ENCODE measurements at places on chromosomes 12 and 14.

DNA sequence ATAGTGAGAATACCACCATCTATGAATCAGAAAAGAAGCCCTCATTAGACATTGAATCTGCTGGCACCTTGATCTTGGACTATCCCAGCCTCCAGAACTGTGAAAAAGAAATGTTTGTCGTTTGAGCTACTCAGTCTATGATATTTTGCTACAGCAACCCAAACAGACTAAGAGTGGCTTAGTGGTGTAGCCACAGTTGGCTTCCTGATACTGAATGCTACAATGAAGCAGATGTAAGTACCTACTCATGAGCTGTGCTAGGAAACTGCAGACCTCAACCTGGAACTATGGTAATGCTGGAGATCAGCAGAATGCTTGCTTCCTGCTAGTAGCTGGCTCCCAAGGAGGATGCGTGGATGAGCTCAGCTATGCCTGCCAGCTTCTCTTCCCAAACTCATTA, 268.6 kb upstream of the CRY1 start:
- no peak for DNase-seq

DNA sequence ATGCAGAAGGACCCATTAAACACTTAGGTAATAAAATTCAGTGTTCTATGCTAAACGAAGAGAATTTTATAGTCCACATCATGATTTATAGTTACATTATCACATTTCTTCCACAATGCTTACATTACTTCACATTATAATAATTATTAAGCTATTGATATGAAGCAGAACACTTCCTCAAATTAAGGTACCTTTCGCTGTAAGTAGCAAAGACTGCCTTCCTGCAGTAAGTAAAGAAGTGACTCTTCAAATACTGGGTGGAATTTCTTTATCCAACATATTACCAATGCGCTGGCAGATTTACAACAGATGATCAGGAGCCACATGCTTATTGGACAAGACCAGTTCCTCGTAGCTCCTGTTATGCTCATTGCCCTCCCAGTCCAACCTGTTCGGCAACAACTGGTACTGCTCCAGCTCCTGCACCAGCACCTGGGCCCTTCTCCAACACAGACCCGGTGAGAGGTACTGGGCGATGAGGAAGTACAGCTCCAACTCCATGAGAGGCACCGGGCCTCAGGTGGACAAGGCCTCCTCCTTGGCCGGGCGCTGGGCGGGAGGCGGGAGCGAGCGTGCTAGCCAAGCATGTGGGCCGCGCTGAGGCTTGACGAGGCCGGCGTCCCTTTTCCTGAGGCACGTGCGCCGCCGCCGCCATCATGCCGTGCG, 210.7 kb upstream of the ATP2B1 start:
- no peak for DNase-seq

DNA sequence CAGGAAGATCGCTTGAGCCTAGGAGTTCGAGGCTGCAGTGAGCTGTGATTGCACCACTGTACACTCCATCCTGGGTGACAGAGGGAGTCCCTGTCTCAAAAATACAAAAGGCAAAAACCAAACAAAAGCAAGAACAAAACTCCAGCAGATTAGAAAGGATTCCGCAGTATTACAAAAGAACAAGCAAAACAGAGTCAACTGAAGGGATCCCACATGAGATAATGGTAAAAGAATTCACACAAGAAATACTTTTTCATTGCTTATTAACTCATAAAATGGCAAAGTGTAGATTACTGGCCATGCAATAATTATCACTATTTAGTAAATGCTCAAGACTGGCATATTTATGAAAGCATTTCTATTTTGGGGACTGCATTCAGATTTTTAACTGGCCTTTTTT, 35.4 kb downstream of the BEST3 start:
- DNase-seq, result no peak

GRCh38 chr12:16421806-16422205, 74.4 kb downstream of the MGST1 start:
- DNase-seq, result no peak

DNA sequence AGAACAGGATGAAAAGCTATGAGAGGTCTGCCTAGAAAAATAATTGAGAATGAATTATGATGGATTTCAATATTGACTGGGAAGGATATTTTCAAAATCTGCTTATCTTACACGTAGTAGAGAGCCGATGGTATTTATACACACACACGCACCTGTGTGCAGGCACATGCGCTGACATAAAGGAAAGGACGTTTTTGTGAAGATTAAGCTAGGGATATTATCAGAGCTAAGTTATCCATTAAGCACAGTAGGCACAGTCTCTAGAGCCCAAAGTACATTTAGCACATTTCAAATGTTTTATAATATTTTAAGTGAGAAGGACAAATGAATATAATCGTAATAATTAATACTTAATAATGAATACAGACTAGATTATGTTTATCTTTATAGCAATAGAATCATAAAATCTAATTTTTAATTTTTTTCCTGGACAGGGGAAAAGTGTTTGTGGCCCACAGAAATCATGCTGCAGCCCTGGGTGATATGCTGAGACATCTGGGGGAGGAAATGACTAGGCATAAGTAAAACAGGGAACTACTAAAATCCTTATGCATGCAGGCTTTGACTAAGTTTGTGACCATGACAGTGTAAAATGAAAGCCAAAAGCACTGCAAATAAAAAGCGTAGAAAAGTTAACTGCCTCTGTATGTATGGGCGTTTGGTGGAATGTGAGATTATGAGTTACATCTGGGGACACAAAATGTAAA, 146.1 kb downstream of the KITLG start:
- DNase-seq, result no peak

GRCh38 chr14:35368139-35368460, 36.4 kb downstream of the NFKBIA start:
- DNase-seq, result no peak

DNA sequence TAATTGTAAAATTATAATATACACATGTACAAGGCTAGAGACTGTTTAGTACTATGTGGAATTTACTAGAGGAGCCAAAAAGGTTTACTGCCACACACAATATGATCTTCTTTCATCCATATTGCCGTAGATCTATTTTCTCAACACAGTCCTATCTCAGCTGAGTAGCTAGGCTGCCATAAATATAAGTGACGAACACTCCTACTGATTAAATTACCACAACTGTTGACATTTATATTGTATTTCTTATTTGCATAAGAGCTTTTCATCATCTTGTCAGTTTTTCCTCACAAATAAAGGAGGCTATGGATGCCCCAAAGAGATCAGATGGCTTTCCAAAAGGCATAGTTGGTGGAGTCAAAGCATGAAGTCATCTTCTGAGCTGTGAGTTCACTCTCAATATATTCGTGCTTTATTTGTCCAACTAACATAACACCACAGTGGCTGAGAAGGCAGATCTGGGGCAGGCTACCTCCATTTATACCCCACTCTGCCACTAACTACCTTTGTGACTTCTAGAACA, 78.6 kb downstream of the CCDC59 start:
- no peak for DNase-seq

GRCh38 chr14:63563370-63564026, 20.3 kb upstream of the PPP2R5E start:
- DNase-seq, result no peak

GRCh38 chr12:89622115-89622514, 86.5 kb downstream of the ATP2B1 start:
- no peak for DNase-seq

DNA sequence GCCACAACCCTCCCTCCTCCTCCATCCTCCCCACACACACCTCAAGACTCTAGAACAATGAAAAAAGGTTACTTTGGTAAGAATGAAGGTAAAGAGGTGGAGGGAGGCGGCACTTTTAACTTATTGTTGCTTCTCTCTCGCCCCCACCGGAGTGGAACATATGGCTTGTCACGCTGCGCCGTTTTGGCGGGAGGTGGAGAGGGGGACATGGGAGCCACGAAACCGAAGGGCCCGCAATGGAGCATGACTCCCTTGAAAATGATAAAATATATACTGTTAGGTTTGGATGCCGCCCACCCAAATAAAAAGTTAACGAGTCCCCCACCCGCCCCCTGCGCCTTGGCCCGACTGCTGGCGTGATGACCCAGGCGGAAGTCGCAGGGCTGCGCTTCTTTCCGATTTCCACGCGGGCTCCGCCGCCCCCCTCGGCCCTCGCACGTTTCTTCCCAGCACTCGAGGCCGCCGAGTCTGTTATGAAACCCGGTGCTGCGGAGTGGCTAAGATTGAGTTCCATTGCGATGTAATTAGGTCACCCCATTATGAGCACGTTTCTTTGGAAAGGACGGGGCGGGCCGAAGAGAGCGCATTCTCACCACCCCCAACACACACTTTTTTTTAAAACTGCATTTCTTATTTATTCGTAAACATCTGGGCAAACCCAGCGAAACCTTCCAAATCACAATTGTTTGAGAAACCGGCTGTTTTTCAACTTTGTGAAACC, 1.4 kb upstream of the ZFP36L1 start:
- peak; percentile 71 for DNase-seq

GRCh38 chr12:92810370-92810769, 107.6 kb downstream of the PLEKHG7 start:
- no peak for DNase-seq

GRCh38 chr14:42095155-42095554, 488.5 kb downstream of the LRFN5 start:
- no peak for DNase-seq

- no peak for DNase-seq
These were observed 209.1 kb downstream of the BCL11B start for GRCh38 chr14:99062772-99063418.

- no peak for DNase-seq
These were observed 59.1 kb upstream of the NAP1L1 start for GRCh38 chr12:76143343-76144244.

GRCh38 chr12:122981036-122981471, 573 bp downstream of the ARL6IP4 start:
- no peak for DNase-seq

DNA sequence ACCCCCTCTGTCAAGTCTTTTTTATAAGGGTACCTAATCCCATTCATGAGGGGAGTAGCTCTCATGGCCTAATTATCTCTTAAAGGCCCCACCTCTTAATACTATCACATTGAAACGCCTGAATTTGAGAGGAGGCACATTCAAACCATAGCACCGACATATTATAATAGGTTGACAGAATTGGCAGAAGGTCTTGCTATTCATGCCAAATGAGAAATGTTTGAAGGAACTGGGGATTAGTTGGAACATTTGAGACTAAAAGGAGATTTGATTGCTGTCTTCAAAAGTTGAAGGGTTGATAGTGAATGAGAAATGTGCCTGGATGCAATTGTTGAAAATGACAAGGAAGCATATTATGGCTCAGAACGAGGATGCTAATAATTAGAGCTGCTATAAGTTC, 331.1 kb downstream of the ATP23 start:
- DNase-seq, result no peak

- no peak for DNase-seq
These were observed 36.2 kb upstream of the KCNH3 start for GRCh38 chr12:49502590-49502989.

GRCh38 chr12:108575199-108575912, 13.0 kb downstream of the ISCU start:
- no peak for DNase-seq

DNA sequence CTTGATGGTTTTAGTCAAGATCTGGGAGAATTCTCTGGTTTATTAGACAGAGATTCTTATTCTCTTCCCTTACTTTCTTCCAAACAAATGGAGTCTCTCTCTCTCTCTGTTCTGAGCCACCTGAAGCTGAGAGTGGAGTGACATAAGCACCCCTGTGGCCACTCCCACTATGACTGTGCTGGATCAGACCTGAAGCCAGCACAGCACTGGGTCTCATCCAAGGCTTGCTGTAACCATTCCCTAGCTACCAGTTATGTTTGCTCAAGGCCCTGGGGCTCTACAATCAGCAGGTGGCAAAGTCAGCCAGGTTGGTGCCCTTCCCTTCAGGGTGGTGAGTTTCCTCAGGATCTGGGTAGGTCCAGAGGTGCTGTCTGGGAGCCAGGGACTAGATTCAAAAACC, 568.5 kb downstream of the AACS start:
- no peak for DNase-seq

DNA sequence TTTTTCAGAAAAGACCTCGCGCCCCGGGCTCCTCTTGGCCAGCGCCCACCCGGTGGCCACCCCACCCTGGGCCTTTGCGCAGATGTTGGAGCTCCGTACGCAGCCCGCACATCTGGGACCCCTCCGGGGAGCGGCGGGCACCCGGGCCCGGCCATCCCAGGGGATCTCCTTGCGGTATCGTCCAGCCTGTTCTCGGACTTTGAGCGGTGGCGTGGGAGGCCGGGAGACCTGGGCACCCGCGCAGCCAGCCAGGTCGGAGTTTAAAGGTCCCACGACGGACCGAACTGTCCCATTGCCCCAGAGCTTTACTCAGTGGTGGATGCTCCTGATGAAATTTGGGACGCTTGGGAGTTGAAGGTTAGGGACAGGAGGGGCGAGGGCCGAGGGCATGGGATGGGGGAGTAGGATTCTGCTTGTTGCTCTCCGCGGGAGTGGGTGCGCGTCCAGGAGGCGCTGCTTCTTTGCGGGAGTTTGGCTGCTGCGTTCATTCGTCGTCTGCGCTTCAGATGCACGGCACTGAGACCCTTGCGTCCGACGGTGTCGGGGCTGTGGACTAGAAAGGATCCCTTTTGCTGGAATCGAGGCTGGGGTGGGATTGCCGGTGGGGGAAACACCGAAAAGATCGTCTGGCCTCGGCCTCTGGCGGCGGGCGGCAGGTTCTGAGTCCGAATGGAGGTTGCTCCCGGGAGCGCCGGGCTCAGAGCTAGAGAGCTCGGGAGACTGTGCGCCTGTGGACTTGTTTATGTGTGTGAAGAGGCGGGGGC, 1.4 kb downstream of the NTF3 start:
- DNase-seq, result no peak

DNA sequence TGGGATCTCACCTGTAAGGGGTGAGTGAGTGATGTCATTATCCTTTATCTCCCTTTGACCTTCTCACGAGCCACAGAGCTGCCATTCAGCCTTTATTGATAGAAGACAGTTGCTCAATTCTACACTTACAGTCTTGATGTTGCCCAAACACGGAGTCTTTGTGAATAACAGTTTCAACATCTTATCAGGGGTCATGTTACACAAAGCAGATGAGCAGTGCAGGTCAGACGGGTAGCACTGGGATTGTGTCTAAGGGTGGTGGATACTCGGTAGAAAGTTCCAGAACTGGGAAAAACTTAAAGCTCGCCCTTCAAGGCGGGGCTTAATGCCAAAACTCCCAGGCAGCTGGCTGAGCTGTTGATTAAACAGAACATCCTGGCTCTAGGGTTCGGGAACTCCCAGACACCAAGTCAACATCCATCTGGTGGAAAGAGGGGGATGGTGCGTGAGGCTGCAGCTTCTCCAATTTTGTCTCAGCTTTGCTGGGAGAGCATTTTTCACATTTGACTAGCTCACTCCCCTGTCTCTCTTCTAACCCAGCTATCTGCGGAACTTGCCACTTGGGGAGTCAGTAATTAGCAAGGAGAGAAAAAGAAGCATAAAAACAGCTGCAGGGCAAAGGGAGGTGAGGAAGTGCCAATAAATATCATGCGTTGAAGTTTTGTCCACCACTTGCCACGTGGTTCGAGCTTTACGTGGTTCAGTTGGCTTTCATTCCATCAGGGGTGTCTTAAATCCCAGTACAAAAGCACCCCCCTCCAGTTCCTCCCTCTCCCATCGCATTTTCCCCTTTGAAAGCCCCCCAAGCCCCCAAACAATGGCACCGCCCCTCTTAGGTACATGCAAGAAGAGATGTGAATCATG, 31.0 kb downstream of the FOXN4 start:
- no peak for DNase-seq

- DNase-seq, result no peak
These were observed 41.0 kb upstream of the PYGL start for GRCh38 chr14:50985124-50985858.

GRCh38 chr12:32661706-32662105, 17.4 kb upstream of the DNM1L start:
- no peak for DNase-seq

All from stimulated activated CD4-positive, alpha-beta T cell treated with anti-CD3 and anti-CD28 coated beads, Interleukin-15, amount 100 ng/mL, for 1 hour (primary cell).